ENCODE measurements at places on chromosomes 4 and X.

- peak; percentile 55 for DNase-seq
Observed at GRCh38 chr4:20305976-20306375, 54.3 kb downstream of the SLIT2 start.

GRCh38 chrX:9835585-9836210 is 49.5 kb downstream of the SHROOM2 start:
- peak; percentile 5 for DNase-seq

DNA sequence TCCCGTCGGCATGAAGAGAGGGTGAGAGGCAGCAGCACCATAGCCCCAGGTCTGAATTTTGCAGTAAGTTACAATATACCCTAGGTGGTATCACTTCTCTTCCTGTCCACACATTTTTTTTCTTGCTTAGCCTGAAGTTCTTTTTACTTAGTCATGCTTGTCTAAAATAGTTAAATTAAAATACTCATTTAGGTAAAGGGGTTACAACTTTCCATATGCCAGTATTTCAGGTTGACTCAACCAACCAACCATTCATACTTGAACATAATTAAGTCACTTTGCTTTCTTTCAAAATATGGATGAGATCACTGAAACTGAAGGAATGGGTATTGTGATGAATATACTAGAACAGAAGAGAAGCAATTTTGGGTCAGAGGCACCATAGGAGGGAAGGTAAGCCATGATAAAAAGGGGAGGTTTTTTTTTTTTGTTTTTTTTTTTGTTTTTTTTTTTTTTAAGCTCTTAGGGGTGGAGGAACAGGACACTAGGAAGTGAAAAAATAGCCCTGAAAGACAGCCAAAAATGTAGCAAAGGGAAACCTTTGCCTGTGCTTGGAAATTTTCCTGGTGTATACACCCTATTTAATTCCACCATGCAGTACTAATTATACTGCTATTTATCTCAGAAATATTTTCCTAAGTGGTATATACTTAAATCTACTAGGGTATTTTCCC is 41.8 kb downstream of the RPS6KA3 start:
- peak; percentile 56 for DNase-seq

DNA sequence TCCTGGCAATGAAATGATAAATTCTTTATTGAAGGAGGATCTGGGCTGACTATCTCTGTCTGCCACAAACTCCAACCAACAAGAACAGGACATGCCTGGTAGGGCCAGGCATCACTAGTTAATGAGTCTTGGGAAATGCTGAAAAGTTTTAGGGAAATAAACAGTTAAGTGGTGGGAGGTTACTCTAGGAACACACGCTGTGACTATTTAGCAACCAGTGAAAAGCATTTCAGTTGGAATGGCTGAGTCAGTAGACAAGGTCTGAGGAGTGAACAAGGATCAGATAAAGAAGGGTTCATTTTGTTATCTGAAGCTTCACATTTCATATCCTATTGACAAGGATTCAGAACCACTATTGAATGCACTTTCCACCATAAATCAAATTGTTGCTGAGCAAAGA is 394.9 kb upstream of the BOD1L1 start:
- DNase-seq, result peak; percentile 59

- no peak for DNase-seq
Observed at GRCh38 chr4:104129243-104129642, 365.5 kb downstream of the CXXC4 start.

DNA sequence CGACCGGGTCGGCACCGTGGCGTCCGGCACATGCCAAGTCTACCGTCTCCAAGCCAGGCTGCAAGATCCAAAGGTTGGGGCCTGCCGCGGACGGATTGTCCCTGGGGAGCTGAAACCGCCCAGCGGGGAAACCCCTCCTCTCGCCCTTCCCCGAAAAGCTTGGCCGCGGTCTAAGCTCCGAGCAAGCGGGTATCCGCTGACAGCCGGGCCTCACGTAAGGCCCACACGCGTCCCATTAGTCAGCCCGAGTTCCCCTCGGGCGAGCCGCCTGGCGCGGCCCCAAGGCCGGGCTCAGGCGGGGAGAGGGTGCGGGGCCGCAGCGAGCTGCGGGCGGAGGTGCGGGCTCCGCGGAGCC is 6.8 kb upstream of the BCOR start:
- DNase-seq, result peak; percentile 64

DNA sequence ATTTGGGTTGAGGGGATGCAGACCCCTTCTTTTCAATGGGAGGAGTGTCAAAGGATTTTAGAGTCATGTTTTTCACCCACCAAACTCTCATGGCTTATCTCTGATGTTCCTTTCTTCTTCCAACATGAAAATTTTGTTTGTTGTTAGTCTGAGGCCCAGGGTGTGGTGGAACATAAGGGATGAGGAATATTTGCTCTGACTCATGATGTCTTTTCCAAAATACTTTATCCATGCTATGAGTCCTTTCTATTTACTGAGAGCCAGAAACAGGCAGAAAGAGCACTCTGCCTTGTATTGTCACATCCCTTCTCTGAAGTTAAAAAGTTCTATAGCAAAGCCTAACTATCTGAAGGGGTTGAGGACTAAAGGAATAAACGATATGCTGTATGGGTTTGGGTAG is 61.6 kb upstream of the GYPA start:
- DNase-seq, result no peak

DNA sequence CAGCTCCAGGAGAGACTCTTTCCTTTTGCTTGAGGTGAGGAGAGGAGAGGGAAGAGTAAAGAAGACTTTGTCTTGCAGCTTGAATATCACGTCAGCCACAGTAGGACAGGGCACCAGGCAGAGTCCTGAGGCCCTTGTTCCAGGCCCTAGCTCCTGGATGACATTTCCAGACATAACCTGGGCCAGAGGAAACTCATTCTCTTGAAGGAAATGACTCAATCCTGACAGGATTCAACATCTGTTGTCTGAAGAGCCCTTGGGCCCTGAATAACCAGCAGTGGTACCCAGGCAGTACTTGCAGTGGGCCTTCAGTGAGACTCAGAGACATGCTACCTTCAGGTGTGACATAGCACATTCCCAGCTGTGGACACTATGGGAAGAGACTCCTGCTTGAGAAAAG is 62.8 kb downstream of the FGF16 start:
- DNase-seq, result no peak

DNA sequence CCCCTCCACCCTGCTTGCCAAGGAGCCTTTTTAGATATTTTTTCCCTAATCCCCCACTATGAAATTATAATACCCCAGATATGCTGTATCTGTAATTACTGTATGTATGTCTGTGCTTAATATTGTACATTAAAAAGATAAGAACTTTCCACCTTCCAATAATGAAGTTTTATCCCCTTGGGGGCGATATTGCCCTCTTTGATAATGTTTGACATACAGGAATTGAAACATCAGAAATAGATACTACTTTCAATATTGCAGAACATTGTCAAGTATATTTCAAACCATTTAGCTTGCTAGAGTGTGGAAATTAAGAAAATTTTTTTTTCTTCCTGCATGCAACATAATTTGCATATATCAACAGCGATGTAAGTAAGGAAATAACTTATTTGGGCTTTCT is 58.9 kb downstream of the NAF1 start:
- DNase-seq, result peak; percentile 47

- DNase-seq, result no peak
Observed at GRCh38 chr4:6761649-6762615, 20.6 kb upstream of the KIAA0232 start.

- DNase-seq, result no peak
Observed at GRCh38 chrX:69116077-69116476, 49.2 kb downstream of the PJA1 start.

- peak; percentile 98 for DNase-seq
Observed at GRCh38 chr4:152352622-152353116, 183.2 kb downstream of the FBXW7 start.

DNA sequence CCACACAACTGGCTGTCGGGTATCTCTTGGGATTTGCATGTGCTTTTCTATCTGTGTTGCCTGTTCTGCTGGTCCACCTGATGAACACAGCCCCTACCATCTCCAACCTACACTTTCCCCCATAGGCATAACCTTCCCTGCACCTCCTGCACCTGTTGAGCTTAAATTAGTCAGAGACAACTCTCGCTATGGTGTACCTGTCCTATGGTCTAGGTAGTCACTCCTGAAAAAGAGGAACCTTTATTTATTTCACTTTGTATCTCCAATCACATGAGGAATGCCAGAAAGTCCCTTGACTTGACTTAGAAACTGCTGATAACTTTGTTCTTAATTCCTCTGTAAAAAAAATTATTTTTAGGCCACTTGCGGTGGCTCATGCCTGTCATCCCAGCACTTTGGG is 338.1 kb downstream of the DHRSX start:
- no peak for DNase-seq

DNA sequence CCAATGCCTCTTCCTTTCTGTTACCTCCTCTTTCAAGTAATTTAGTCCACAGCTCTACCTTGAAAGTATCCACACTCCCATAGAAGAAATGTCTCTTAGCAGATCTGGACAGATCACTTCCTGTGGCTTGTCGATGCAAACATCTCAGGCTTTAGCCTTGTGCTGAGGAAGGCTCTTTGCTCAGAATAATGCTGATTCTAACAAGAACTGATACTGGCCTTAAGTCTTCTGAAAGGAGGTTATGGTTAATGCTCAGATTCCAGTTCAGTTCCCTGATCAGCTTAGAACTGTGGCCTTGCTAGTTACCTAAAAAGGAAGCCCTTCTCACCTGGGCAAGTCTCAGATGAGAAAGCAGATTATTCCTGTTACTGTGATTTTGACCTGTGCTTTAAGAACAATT is 230.1 kb upstream of the FAT4 start:
- DNase-seq, result no peak

- no peak for DNase-seq
Observed at GRCh38 chrX:47185241-47185640, 8.4 kb upstream of the UBA1 start.

- DNase-seq, result no peak
Observed at GRCh38 chr4:3863841-3864741, 97.9 kb downstream of the ADRA2C start.

DNA sequence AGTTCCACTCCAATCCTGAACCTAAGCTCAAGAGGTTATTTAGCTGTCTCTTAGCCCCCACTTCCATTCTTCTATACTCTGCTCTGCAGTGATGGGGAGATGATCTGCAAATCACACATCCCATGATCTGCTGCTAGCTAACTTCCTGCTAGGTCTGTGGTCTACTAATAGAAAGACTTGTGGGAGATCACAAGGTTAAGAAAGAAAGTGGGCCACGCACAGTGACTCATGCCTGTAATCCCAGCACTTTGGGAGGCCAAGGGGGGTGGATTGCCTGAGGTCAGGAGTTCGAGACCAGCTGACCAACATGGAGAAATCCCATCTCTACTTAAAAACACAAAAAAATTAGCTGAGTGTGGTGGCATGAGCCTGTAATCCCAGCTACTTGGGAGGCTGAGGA is 471.1 kb upstream of the NWD2 start:
- DNase-seq, result no peak

- DNase-seq, result no peak
Observed at GRCh38 chr4:108114503-108114902, 54.2 kb downstream of the LEF1 start.

GRCh38 chr4:105193536-105193935 is 46.9 kb downstream of the TET2 start:
- peak; percentile 39 for DNase-seq

GRCh38 chrX:28969126-28969525 is 381.9 kb downstream of the IL1RAPL1 start:
- DNase-seq, result peak; percentile 1

- no peak for DNase-seq
Observed at GRCh38 chr4:7773401-7774180, 166.1 kb downstream of the AFAP1 start.

DNA sequence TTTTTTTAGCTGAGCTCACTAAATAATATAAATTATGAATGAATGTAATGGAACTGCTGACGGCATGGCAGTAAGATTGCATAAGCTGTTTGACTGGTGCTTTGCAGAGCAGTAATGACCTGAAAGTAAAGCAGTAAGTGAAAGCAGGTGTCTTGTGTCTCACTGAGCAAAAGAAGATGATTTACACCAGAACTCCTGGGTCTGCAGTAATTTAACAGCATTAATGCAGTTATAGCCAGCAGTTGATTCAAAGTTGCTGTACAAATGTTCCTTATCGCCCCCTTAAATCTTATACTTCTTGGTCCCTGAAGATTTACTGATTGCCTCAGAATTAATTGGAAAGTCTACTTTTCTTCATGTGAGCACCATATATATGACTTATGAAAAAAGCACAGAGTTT is 187.7 kb downstream of the DCTD start:
- no peak for DNase-seq

DNA sequence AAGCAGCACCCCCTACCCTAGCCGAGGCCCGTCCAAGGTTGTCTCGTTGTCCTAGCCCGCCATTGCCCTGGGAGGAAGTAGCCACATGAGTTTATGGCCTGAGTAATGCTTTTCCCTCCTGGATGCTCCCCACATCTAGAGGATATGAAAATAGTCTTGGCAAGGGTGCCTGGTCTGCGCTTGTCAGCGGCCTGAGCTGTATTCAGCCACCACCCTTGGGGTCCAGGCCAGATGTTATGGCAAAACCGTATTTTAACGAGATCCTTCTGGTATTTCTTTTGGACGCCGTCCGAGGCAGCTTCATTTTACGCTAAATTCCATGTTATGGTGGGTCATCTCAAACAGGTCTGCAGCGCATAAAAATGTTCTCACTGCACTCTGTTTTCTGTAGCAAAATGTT is 89.3 kb downstream of the GPR143 start:
- peak; percentile 74 for DNase-seq

- DNase-seq, result no peak
Observed at GRCh38 chr4:48102303-48102702, 31.7 kb downstream of the TXK start.

- peak; percentile 18 for DNase-seq
Observed at GRCh38 chrX:20454117-20454516, 187.4 kb upstream of the RPS6KA3 start.

DNA sequence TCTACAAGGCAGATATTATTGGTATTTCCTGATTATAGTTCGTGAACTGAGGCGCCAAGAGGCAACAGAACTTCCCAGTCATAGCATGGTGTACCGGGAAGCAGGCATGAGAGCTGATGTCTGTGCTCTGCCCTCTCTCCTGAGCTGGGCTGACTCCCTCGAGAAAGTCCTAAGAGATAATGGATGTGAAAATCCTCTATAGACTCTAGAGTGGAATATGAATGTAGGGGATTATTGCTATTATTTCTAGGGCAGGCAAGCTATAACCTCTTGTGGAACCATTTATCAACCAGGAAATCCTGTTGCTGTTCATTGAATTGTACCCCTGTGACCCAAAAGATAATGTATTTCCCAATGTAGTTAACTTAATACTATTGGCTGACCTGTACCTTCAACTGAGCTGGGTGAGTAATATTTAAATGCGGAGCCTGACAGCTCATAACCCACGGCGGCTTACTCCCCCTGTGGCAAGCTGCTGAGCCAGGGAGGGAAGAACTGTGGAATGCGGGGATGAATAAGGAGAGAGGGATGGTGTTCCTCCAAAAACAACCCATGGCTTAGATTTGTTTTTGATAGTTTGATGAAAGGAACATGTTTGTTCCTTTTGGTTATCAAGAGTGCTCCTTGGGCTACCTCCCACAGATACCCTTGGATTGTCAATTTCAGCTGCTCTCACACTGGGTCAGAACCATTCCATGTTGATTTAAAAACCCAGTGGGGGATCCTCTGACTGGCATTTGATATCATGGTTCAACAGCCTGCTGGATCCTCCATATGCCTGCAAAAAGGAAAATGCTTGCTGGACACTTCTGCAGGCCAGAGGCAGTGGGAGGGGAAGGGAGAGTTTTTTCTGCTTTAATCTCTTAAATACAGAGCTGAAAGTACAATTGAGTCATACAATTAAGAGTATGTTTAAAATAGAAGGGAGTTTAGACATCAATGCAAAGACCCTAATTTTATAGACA is 339.0 kb upstream of the BOD1L1 start:
- DNase-seq, result peak; percentile 88
